ENCODE measurements at places on chromosomes 12 and 14. TPM values are rescaled to one million over a fixed set of nuclear protein-coding genes. Genes with fewer than 3 reads are reported as not detected.

MUCL1 gene
- polyA plus RNA-seq = not detected

PPFIA2 gene
- 0.04 TPM for polyA plus RNA-seq

CEBPE gene
- not detected for polyA plus RNA-seq

KRT72 gene
- polyA plus RNA-seq = not detected

B4GALNT1 gene
- 8.2 TPM for polyA plus RNA-seq

L2HGDH gene
- 4.9 TPM for polyA plus RNA-seq

RFX4 gene
- not detected for polyA plus RNA-seq

RND1 gene
- polyA plus RNA-seq = 1.2 TPM

SYNDIG1L gene
- not detected for polyA plus RNA-seq

INHBC gene
- not detected for polyA plus RNA-seq

CCDC184 gene
- 0.45 TPM for polyA plus RNA-seq

EIF2S3B gene
- polyA plus RNA-seq = 0.37 TPM

DNA sequence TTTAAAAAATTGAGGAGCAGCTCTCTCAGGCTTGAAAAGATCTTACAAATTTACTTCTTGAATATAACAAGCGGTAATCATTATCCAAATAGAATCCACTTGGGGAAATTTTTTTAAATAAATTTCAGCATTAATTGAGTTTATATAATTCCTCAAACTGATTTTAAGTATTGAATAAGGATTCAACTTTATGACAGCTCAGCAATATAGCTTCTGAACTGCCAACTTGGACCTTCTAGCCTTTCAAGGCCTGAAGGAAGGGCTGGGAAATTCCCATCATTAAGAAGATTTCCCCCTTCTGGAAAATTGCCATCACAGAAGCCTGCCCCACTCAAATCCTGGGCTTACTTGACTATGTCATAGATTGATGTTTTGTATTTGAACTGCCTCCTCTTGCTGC is 57.5 kb upstream of the GARIN2 start:
- DNase-seq = no peak

DNA sequence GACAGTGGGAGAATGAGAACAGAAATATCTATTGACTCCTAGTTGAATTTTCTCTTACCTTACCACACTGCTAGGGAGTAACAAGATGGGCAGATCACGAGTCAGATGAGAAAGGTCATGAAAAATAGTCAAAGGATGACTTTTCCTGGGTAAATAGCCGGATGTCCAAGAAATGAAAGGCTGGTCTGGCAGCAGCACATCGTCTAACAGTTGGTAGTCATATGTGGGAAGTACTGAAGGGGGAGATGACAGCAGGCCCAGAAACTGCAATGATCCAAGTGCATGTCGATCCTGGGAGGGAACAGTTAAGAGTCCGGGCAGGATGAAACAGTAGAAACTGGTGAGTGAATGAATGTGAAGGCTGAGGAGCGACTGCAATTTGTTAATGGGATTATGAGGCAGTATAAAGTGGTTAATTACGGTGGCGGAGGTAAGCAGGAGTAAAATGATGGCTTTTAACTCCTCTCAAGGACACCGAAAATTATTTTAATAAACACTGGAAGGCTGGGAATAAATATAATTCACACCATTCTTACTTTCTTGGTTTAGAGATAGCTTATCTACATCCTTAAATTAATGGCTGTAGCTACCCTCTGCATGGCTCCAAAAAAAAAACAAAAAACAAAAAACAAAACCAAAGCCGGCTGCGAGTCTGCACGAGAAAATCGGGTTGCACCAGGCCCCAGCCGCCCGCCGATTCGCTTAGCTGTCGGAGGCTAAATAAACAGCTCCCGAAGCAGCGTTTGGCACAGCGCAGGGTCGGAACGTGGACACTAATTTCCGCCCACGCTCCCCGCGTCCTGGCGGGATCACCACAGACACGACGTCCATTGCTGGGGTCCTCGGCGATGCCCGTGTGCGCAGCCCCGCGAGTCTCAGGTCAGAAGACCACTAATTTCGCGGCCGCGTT is 1.0 kb upstream of the ERC1 start:
- DNase-seq = peak; percentile 84

- DNase-seq = no peak
These were observed 8.9 kb downstream of the TGFB3 start for GRCh38 chr14:75972801-75973421.

DNA sequence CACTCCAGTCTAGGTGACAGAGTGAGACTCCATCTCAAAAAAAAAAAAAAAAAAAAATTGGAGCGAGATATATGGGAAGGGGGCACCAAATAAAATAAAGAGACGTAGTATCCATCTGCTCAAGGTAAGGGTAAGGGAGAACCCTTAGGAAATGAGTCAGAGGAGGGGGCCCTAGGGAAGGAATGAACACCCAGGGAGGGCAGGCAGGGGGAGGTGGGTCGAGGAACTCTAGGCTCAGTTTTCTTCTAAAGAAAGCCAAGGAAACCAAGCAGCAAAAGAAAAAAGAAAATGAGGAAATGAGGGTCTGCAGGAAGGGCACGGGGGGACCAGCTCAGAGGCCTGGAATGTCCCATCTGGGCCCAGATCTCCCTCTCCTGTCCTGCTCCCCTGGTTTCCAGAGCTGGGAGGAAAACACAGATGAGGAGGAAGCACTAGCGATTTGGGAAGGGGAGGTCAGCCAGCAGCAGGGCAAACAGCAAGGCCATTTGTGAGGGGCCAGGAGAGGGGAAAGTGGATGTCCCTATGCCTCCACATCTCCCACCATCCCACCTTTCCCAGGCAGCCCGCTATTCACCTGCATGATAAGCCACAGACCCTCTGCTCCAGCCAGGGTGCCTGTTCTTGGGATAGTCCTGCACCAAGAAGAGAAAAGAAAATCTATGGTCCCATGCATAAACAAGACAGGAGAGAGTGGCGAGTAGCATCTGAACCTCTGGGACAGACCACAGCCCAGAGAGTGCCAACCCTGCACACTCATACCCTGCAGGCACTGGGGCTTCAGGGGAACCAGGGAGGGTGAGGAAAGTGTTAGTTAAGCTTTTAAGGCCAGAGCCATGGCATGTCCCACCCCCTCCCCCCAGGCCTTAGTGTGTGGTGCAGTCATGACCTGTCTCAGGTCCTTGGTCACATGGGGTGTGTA is 11.9 kb downstream of the SPRYD3 start:
- no peak for DNase-seq

DNA sequence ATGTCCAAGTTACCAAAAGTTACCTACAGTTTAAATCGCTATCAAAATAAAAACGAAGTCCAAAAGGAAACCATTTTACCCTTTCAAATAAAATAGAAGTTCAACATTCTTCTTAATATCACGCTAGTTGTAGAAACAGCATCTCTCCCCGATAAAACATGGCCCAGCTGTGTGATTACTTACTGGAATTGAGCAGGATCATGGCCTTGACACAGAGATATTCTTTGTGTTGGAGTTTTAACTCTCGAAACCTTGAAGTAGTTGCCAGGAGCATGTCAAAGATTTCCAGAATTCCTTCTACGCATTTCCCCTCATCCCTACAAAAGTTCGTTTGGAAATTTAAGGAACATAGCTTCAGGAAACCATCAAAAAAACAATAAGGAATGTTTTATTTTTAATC is 44.8 kb downstream of the ESR2 start:
- no peak for DNase-seq

DNA sequence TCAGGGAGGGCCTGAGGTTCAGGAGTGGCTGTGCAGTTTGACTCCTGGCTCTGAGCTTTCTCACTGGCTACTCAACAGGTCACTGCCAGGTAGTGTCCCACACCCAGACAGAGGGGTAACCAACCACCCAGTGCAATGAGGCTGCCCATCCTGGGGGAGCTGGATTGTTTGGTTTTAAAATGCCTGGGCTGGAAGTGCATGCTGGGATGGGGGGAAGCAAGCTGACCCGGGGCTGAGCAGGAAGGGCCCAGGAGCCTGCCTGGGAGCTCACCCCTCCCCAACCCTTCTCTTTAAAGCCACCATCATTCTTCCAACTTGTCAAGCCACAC is 12.6 kb upstream of the ABHD12B start:
- no peak for DNase-seq

DNA sequence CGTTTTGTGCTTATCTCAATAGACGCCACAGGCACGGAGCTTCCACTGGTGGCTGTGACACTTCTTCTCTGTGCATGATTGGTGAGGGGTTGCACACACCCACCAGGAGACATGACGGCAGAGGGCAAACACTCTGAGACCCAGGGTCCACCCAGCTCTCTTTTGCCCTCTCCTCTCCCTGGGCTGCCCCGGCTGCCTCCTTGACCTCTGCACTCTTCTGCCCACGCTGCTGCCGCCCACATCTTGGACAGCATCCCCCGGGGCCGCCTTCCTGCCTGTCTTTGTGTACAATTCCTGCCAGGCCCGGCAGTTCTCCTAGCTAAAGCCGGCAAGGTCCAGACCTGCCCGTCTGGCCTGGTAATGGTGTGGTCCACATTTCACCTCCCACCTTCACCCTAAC is 44.7 kb downstream of the DPF3 start:
- DNase-seq = no peak

DNA sequence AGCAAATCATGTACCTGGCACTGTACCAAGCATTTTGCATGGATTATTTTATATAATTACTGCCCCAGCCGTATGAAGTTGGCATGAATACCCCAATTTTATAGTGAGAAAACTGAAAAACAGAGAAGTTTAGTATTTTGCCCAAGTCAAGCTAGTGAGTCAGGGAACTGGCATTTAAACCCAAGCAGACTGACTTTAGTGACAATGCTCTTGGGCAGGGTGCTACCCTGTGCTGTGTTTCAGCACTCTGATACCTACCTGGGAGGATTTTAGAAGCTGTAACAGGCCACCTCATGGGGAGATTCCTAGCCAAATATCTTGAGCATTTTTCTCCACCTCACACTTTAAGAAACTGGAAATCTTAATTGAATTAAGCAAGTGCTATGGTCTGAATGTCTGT is 98.1 kb upstream of the MAX start:
- DNase-seq = no peak

GRCh38 chr14:22465201-22465840 is 123.7 kb downstream of the DAD1 start:
- no peak for DNase-seq

GRCh38 chr12:104598342-104599271 is 141.9 kb downstream of the CHST11 start:
- DNase-seq = no peak

GRCh38 chr12:99413751-99414150 is 233.8 kb upstream of the GARIN6 start:
- no peak for DNase-seq

- DNase-seq = no peak
These were observed 128.5 kb downstream of the SLC15A5 start for GRCh38 chr12:16148938-16149337.

DNA sequence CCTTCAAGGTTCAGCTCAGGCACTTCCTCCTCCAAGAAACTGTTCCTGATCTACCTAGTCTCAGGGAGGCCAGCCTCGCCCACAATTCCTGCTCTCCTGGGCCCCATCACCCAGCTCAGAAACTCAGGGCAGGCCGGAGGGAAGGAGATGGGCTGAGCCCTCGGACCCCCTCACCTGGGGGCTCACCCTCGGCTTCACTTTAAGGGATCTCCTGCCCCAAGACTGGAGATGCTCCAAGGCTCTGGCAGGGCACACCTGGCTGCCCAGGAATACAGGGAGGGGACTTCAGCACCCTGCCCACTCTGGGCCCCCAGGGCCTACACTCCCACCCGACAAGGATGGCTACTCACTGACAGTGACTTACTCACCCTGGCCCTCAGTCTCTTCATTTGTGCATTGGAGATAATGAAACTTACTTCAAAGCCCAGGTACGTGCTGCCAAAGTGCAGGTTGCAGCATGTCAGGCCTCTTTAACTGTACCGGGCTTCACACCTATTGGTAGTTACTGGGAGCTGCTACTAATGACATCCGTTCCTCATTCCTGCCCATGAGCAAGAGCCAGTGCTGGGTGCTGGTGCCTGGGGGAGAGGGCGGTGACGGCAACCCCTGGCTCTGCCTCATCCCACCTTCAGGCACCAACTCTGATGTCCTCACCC is 21.0 kb upstream of the PPP1R13B start:
- no peak for DNase-seq

- peak; percentile 43 for DNase-seq
These were observed 94.9 kb downstream of the NAV3 start for GRCh38 chr12:77925536-77926108.

DNA sequence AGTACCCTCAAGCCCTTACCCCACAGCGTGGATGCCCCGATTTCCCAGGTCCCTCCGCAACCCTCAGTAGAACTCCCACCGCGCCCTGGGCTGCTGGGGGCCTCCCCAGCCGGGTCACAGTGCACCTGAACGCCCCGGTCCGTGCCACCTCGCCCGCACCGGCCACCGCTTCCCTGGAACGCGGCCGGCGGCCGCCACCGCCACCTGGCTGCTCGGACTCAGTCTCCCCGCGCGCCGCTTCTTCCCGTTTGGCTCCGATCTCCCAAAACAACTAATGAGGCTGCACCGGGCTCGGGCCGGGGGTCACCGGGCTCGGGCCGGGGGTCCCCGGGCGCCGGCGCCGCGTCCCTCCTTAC is 1.0 kb downstream of the ITPK1 start:
- DNase-seq = no peak

- DNase-seq = no peak
These were observed 301.1 kb downstream of the ZFP36L1 start for GRCh38 chr14:68491793-68492192.

- DNase-seq = no peak
These were observed 393 bp downstream of the ORMDL2 start for GRCh38 chr12:55818140-55818728.

DNA sequence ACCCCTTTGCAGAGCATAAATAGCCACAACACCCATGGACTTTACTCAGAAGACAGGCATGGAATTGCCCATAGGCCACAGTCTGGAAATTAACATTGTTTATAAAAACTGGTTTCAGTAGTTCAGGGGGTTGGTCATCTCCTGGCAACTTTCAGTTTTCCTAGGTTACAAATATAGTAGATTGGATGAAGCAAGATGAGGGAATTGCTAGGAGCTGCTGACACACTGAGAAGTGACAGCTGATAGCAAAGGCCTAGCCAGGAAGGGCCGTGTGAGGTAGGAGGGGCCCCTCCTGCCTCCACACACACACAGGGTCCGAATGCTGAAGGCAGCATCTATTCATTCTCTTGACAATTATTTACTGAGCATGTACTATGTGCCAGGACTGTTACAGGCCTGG is 8.3 kb downstream of the GALNT16 start:
- DNase-seq = no peak

- DNase-seq = peak; percentile 25
These were observed 11.9 kb downstream of the MYH6 start for GRCh38 chr14:23396126-23396525.

- no peak for DNase-seq
These were observed 180.6 kb downstream of the AACS start for GRCh38 chr12:125245581-125246557.

- no peak for DNase-seq
These were observed 20.7 kb downstream of the ATXN2 start for GRCh38 chr12:111578276-111578970.

All from psoas muscle (tissue), 8 donors.